ENCODE measurements at places on chromosomes 16 and 17.

GRCh38 chr16:1469693-1470201 lies 5.1 kb downstream of the CLCN7 start:
- DNase-seq, result no peak

DNA sequence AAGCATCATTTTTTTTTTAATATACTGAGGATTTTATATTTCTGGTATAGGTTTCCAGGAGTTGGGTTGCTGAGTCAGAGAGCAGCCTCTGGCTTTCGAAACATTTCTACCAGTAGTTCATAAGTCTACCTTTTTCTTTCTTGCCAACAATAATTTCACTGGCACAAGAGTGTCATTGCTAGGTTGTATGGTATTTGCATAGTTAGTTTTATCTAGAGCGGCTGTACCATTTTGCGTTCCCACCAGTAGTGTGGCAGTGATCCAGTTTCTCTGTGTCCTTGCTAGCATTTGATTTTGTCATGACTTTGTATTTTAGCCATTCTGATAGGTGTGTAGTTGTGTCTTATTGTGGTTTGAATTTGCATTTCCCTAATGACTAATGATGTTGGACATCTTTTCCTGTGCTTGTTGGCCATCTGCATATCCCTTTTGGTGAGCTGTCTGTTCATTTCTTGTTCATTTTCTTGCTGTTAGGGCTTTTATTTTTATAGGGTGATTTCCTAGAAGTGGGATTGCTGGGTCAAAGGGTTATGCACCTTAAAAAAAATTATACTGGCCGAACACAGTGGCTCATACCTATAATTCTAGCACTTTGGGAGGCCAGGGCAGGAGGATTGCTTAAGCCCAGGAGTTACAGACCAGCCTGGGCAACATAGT lies 39.9 kb downstream of the SNX29 start:
- DNase-seq, result no peak

DNA sequence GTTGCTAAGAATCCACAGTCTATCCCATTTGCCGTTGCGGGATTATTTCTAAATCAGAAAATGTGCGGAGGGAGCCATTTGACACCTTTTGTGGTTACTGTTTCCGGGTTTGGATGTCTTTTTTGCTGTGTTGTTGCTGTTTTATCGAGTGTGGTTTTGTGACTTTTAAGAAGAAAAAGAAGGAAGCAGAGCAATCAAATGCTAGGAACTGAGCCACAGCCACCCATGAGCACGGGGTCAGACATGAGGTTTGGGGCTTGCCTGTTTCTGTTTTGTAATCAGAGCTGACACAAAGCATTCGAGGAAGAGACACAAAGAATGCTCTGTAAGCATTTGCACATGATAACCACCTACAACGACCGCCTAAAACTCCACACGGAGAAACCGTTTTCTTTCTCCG lies 53.1 kb upstream of the CHMP6 start:
- DNase-seq, result no peak

- DNase-seq, result no peak
These were observed 201.1 kb upstream of the MAF start for GRCh38 chr16:79801646-79802045.

DNA sequence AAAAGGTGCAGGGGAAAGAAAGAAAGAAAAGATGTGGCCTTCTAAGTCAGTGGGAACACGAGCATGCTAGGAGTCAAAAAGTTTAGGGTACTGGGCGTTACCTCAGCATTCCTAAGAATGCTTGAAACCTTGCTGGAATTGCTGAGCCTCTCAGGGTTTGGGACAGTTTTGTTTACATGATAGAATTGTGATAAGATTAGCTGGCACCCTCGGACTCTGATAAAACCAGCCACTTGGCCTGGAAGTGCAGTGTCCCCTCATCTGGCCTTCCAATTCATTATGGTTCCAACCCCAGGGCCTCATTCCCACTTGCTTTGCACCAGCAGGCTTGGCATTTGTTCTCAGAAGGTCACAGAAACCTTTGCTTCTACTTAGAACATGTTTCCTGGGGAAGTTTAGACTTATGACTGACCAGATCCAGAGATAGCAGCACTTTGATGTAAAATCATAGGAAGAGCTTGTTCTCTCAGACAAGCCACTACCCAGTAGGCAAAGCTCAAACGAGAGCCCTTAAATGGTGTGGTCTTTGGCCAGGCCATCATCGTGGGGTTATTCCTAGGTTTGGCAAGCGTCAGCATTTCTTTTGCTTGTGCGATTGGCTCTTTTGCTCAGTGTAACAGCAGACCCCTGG lies 8.0 kb downstream of the SGF29 start:
- DNase-seq, result no peak

DNA sequence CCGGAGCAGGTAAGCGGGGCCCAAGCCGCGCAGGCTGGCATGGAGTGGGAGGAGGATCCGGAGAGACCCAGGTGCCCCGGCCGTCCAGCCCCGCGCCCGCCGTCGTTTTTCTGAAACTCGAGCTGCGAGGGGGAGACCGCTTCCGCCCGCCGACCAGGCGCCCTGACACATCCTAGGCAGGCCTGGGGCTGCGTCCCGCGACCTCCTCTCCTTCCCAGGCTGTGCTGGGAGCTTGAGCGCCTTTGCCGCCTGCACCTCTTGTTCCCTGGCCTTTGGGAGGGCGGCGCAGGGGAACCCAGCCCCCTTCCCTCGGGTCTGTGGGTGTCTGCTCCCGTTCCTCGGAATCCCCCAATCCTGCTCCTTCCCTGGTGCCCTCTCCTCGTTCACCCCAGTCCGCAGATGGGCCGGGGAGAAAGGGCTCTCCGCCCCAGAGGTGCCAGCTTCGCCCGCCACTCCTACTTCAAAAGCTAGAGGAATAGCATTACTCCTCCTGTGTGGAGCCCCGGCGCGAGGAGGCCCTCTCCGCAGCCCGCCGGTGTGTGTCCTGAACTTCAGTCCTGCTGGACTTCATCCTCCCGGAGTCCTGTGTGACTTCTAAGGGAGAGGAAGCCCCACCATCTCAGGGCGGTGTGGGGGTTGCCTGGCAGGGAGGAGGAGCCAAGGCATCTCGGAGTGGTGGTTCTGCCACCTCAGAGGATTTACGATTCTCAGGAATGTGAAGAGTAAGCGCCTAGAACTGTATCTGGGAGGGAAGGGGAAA lies 1.0 kb downstream of the NHERF1 start:
- no peak for DNase-seq

DNA sequence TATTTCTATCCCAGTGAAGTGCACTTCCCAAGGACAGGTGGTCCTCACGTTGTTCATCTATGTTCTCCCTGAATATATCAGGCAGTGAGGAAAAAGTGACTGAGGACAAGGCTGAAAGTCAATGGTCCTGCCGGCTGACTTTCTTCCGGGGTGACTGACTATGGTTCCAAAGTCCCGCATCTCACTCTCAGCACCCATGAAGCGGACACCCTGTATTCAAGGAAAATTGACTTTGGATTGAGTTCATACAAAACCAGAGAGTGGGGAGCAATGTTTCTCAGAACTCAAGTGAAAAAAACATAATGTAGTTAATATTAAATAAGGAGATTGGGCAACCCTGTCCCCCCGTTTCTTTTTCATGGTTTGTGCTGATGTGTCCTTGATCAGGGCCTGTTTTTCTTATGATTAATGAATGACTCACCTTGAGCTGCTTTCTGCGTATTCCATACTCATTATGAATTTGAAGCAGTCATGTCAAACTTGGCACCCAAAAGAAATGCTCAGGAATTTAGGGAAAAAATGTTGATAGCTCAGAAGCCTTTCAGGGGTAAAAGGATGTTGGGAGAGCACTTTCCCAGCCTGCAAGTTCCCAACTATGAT lies 184.0 kb downstream of the CYLD start:
- no peak for DNase-seq

GRCh38 chr17:67865438-67865837 lies 40.1 kb downstream of the BPTF start:
- DNase-seq, result no peak

GRCh38 chr16:51637770-51638094 lies 486.7 kb upstream of the SALL1 start:
- DNase-seq, result no peak

- no peak for DNase-seq
These were observed 43.5 kb downstream of the HS3ST2 start for GRCh38 chr16:22857296-22858025.

- DNase-seq, result no peak
These were observed 991 bp downstream of the KPNA2 start for GRCh38 chr17:68036304-68037147.

DNA sequence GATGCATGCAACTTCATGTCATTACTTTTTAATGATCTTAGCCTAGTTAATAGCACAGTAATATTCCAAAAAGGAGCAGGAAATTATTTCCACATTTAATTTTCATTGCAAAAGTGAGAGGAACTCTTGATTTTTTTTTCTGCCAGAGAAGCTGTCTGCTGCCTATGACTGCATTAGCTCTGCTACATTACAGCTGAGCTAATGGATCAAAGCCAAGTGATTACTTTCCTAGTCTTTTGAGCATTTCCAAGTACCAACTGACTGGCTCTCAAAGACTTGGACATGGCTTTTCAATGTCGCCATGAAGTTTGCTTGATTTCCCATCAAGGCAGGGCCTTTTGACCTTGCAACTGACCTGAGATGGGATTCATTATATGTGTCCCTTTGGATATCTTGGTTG lies 356.6 kb upstream of the XYLT1 start:
- DNase-seq, result no peak

DNA sequence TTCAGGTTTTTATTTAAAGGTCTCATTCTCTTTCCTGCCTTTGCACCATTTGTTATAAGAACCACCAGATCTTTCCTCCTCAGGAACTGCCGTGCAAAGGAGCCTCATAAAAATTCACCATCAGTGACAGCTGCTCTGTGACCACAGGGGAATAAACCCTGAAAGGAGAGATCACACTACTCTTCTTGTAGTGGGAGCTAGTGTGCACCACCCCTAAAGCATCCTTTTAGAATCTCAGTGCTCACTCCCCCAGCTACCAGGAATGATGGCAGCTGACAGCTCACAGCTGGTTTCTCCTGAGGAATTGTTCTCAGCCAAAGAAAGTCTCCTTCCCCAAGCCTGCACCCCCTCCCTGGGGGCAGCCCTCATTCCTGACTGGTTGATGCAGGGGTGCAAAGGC lies 18.7 kb downstream of the VAT1L start:
- no peak for DNase-seq

GRCh38 chr16:10564591-10564990 lies 15.8 kb downstream of the EMP2 start:
- DNase-seq, result no peak

DNA sequence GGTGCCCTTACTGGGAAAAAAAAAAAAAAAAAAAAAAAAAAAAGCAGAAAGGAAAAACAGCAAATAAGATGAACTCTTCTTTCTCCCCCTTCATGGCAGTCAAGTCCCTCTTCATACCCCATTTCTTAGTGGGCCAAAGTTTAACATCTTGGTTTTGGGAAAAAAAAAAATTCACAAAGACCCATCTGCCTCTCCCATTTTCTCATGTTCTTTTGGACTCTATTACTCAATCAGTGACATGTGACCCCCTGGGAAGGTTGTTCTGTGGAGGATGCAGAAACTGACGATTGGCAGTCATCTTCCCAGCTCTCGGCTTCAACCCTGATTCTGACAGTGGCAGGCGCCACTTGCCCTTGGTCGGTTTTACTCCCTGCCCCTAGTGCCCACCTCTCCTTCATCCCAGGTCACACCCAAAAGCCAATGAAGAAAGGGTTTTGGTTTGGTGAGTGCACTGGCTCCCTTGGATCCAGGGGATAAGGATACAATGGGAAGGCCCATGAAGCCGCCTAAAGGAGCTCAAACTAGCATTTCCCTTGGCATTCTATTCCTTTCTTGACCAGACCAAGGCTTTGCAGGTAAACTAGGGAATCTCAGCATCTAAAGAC lies 60.7 kb upstream of the TBX2 start:
- DNase-seq, result no peak

- DNase-seq, result no peak
These were observed 759 bp downstream of the ELAC2 start for GRCh38 chr17:13016881-13017654.

DNA sequence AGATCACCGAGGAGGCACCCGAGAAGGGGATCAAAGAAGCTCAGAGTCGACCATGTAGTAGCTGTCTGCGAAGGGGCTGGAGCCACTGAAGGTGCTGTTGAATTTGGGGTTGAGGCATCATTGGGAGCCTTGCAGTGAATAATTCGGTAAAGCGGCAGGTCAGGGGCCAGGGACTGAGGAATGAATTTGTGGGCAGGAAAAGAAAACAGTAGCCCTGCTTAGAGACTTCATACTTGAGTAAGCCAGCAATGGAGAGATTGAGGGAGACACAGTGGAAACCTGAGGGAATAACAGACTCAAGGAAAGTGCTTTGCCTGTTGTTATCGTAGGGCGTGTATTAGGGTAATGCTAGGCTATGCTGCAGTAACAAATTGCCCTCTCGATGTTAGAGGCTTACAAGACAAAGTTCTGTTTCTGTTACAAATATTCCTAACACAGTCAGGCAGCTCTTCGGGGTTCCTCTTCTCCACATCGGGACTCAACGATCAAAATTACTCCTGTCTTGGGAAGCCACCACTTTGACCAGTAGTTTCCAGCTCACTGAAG lies 13.4 kb upstream of the HERPUD1 start:
- DNase-seq, result no peak

- peak; percentile 68 for DNase-seq
These were observed 184.4 kb downstream of the MSI2 start for GRCh38 chr17:57440522-57441269.

- no peak for DNase-seq
These were observed 2.7 kb upstream of the SUPT4H1 start for GRCh38 chr17:58354541-58355216.

DNA sequence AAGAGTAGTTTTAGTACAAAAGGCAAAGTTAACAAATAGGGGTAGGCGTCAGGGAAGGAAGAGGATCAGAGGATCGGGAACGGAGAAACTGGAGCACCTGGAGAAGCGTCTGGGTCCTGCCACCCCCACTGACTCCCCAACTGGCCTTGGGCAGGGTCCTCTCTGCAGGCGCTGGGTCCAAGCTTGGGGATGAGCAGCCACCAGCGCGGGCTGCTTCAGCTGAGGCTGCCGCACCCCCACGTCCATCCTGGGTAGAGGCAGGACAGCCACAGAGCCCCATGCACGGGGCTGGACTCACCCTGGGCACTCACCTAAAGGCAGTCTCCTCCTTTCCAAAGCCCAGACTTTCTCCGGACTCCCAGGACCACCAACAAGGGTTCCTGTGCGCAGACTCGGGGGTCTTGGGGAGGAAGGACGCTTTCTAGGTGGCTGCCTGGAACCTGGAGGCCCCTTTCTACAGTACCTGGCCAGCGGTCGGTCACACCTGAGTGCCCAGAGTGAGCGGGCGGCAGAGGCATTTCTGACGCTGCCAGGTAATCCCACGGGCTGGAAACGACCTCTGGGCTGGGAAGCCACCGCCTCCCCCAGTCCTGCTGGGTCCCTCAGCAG lies 1.1 kb downstream of the HS3ST6 start:
- DNase-seq, result no peak

Measured in thoracic aorta (tissue), 2 donors.